ENCODE measurements at places on chromosomes 11 and 22. TPM values are rescaled to one million over a fixed set of nuclear protein-coding genes. Genes with fewer than 3 reads are reported as not detected.
A peak's percentile ranks its signal among the peaks of the same experiment; 100 is the strongest.

Gene UBQLNL
- total RNA-seq = 0.72 TPM

DNA sequence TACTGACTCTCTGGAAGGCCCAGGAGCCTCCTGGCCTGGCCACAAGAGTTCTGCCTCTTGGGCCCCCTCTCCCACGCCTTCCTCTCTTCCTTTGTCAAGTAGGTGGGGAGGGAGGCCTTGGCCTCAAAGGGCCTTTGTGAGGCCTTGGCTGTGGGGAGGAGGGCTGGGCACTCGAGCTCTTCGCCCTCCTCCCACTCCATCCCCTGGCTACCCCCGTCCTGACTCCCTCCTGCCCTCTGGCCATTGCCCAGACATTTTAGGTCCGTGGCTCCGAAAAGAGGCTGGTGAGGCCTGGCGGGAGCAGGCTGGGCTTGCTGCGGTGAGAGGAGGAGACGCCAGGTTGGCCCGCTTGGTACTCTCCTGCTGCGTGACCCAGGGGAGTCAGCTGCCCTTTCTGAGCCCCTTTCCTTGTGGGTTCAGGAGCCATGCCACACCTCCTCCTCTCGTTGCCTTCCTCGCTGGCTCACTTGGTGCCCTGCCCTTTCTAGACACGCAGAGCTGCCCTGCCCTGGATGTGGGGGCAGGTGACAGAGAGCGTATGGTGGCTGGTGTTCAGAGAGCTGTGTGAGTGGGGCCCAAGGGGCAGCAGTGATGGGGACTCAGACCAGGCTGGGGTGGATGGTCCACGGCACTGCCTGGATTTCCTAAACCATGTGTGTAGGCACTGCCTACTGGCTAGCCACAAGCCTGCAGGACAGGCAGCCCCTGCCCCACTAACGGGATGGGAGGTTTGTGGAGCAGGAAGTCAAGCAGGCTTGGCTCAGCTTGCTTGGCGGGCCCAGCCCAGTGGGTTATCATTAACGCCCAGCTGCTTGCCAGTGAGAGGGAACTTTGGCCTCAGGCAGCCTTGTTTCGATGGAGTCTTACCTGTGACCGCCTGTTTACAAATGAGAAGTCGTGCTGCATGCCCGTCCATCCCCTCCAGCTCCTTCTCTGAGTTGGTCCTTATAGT is 15.8 kb upstream of the OMP start:
- peak; percentile 55 for DNase-seq

- no peak for DNase-seq
Measured at GRCh38 chr11:31913985-31914384, 102.9 kb upstream of the PAX6 start.

- no peak for DNase-seq
Measured at GRCh38 chr11:7635137-7635536, 38.2 kb downstream of the CYB5R2 start.

DNA sequence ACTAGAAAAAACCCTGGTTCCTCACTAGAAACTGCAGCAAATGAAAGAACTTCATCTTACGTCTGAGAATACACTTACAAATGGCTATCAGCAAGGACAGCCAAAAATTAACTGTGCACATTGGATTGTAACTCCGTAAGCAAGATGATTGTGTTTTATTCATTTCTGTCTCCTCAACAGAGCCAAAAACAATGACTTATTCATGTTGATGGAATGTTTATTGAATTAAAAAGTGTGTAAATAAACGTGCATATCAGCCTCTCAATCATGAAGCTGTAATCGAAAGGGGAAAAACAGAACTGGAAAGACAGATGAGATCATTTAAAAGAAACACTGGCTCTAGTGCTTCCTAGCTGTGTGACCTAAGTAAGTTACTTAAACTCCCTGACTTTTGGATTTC is 307.5 kb upstream of the ZC3H12C start:
- no peak for DNase-seq

Gene ADAMTS15
- total RNA-seq = 8.2 TPM

GRCh38 chr11:9070749-9071491 is 20.5 kb downstream of the SCUBE2 start:
- DNase-seq = no peak

GRCh38 chr11:76987203-76987602 is 47.0 kb upstream of the B3GNT6 start:
- no peak for DNase-seq

DNA sequence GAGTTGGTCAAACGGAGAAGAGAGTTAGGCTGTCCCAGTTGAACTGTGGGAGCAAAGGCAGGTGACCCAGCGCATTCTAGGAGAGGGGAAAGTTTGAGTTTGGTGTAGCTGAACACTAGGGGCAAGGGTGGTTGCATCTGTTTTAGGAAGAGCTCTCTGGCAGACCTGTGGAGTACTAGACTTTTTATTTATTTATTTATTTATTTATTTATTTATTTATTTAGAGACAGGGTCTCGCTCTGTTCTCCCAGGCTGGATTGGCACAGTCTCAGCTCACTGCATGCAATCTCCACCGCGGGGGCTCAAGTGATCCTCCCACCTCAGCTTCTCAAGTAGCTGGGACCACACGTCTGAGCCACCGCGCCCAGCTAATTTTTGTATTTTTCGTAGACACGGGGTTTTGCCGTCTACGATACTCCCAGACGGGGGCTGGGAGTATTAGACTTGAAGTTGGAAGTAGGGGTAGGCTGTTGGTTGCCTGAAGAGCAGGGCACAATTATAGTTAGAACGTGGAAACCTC is 950 bp upstream of the ACER3 start:
- no peak for DNase-seq

Gene LIF
- total RNA-seq = 6.9 TPM

GRCh38 chr11:44944853-44945235 is 5.8 kb downstream of the TP53I11 start:
- DNase-seq = no peak

GRCh38 chr11:66316849-66317251 is at the start of gene CD248:
Gene CD248, minus strand, starts transcription at chr11:66317044. Its CDS starts 17 bp downstream, at chr11:66317027.
- DNase-seq = peak; percentile 76

Gene RAB38
- total RNA-seq = 8.1 TPM

GRCh38 chr22:20159076-20159475 is 8.2 kb upstream of the CCDC188 start:
- no peak for DNase-seq

- DNase-seq = no peak
Measured at GRCh38 chr22:37379085-37379484, 48.2 kb downstream of the ELFN2 start.

GRCh38 chr11:57464539-57465181 is 4.3 kb downstream of the RTN4RL2 start:
- no peak for DNase-seq

DNA sequence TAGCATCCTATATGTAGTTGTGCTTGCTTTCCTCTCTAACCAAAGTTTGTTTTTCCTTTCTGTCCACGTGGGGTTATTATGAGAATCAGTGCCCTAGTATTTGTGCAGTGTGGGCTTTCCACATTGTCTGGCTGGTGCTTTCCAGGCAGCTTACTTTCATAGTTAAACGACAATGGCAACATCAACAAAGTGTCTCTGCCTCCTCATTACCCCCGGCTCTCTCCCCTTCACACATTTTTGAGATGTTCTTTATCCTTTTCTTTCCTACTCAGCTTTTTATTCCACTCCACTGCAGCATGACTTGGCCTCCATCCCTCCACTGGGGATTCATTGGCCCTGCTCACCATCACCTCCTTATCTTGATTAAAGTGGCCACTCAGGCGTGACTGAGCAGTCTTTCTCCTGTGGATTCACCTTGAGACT is 19.1 kb downstream of the SPECC1L start:
- no peak for DNase-seq

- no peak for DNase-seq
Measured at GRCh38 chr11:10824888-10825287, 16.2 kb upstream of the EIF4G2 start.

GRCh38 chr22:22033803-22034468 is 51.3 kb upstream of the TOP3B start:
- DNase-seq = no peak

All from upper lobe of right lung (tissue), 1 donor.